ENCODE measurements at places on chromosomes 1 and 21. TPM values are rescaled to one million over a fixed set of nuclear protein-coding genes. Genes with fewer than 3 reads are reported as not detected.

The DNMT3L gene
- total RNA-seq = not detected

DNA sequence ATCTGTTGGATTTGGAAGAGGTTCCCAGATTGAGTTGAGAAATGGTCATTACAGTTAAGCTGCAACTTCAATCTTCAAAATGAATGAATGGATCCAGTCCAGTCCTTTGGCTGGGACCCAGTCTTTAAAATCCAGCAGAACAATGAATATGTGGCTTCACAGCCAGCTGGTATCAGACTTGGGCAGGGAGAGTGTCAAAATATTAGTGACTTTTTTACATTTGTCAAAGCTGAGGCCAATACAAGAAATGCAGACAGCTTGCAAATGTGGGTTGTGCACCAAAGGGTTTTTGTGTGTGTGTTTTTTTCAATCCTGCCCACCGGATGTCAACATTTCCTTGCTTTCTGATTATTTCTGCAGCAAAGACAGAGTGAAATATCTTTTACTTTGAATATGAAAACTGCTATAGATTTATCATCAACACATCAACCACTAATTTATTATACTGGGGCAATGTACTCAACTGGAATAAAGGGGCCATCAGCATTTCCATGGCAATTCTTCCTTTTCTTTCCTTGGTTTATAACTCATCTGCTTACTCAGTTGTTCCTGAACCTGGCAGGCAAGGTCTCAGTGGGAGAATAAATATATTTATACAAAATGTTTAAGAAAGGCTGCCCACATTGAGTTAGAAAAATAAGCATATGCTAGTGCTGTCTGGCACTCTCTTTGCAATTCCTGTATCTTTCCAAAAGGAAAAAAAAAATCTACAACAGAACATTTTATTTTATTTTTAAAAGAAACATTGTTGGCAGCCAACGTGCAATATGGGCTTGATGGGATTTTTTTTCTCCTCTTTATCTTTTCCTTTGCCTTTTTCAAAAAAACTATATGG, 491.6 kb upstream of the C1orf87 start:
- H3K4me3 ChIP-seq = no peak overlapping the region
- H3K27me3 ChIP-seq = no peaks in the 10 kb centered on the region
- H3K4me1 ChIP-seq = no peaks in the 10 kb centered on the region
- DNase-seq = no peak

- H3K36me3 ChIP-seq = no peaks in the 10 kb centered on the region
- H3K4me3 ChIP-seq = no peak overlapping the region
- DNase-seq = no peak
- H3K27ac ChIP-seq = no peak overlapping the region
Measured at GRCh38 chr1:109255097-109255651, 5.8 kb downstream of the CELSR2 start.

The DDR2 gene
- 47.0 TPM for total RNA-seq

DNA sequence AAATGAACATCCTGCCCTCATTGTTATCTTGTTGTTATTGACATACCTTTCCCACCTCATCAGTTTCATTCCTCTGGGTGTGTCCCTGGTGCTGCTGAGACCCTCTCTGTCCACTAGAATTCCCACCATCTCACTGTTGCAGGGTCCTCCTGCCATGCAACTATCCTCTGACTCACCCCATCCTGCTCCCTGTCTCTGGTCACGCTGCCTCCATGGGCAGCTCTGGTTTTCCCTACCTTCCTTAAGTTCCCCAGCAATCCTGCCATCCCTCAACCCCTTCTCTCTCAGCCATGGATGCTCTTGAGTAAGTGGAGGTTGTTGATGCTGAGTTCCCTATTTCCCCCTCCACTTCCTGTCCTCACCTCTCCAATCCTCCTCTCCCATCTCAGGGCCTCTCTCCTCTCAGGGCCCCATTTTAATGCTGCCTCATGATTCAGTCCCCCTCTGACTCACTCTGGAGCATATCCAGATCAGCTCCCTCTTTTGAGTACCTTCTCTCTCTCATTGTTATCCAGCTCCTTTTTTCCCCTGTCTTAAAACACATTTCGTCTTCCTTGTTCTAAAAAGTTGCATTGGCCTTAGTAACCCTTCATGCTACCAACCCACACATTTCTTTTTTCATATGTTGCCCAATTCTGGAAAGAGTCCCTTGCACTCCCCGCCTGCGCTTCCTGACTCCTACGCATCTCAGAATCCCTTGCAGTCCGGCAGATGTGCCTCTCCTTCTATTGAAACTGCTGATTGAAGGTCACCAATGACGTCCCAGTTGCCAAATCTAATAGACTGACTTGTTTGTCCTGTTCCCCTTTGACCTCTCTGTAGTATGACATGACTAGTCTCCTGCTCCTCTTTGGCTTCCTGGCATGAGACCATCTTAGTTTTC, 92.0 kb downstream of the CNIH3 start:
- no peak overlapping the region for H3K4me3 ChIP-seq
- no peaks in the 10 kb centered on the region for H3K4me1 ChIP-seq
- H3K27me3 ChIP-seq = no peaks in the 10 kb centered on the region
